ENCODE measurements at places on chromosomes 4 and X.

DNA sequence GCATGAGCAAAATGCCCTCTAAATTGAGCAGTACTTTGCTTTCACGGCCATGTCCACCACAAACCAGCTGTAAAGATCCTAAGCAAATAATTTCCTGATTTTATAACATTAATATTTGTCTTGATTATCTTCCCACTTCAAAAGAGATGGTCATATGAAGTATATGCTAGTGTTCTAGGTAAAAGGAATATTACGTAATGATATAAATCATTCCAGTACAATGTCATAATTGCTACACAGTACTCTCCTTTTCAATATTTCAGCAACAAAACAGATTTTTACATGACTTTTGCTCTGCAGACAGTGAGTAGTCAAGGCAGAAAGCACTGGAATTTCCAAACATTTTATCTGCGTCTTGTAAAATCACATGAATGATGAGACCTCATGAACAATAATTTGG lies 572.8 kb upstream of the FRG1 start:
- no peak for DNase-seq

- no peak for DNase-seq
Observed at GRCh38 chr4:158823461-158823873, 54.6 kb downstream of the FNIP2 start.

GRCh38 chr4:83364312-83364711 lies 29.7 kb upstream of the HPSE start:
- DNase-seq: no peak

GRCh38 chrX:74613370-74614092 lies 893 bp downstream of the RLIM start:
- DNase-seq: no peak

GRCh38 chr4:94302191-94302590 lies 40.4 kb downstream of the HPGDS start:
- DNase-seq: no peak

GRCh38 chr4:168716406-168717129 lies 219.7 kb downstream of the PALLD start:
- no peak for DNase-seq

- no peak for DNase-seq
Observed at GRCh38 chr4:47235721-47236120, 204.4 kb downstream of the GABRB1 start.

DNA sequence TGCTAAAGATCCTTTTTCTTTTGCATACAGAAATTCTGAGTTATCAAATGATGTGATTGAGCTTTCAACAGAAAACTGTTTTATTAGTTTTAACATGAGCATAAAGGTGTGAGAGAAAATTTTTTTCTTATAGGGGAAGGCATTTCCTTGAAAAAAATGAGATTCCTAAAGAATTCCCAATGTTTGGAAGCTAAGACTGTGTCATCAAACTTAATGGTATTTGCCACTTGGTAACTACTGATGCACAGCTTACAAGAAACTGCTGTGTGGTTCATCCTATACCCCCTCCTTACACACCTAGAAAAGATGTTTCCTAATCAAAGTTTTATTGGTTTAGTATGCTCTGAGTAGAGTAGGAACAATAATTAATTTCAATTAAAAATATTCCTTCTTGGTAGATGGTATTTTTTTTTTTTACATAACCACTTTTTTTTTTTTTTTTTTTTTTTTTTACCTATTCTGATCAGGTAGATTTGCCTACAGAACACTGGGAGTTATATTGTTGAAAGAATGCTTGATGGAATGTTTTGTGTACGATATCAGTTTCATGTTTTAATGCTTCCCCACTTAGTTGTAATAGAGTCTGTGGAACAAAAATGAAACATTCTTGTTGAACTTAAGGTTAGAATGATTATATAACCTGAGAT lies 6.0 kb downstream of the PTPN13 start:
- DNase-seq: no peak

DNA sequence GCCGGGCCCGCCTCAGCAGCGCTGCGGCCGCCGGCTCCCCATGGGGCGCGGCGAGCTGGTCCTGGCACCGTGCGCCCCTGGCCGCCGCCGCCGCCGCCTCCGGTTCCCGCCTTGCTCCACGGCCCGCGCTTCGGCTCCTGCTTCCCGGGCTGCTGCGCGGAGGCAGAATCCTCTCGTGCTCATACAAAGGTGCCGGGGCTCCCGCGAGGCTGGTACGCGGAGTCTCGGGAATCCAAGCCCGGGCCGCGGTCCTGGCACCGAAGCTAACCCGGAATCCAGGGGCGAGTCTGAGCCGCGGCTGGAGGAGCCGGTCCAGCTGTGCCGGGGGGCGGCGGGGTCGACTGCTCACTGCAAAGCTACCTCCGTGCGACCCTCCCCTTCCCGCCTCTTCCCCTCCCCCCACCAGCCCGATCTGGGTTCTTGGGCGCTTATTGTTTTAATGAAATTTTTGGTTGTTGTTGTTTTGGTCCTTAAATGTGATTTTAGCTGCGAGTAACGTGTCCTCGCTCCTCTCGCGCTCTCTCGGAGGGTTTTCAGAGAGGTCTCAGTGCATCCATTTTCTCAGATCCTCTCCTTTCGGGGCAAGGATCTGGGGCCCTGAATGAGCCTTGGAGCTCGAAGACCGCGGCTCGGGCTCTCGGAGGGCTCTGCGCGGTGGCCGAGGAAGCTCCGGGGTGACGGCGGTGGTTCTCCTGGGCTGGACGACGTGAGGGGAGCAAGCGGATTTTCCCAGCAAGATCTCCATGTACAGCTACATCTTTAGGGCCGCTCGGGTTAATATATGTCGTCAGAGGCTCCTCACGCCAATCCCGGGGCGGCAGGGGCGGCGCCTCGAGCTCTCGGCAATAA lies at the start of gene HAND2:
HAND2 (minus strand) TSS at position 753 of the 849 bp plus-strand sequence. CDS start 940 bp downstream, outside the sequence.
- no peak for DNase-seq

GRCh38 chr4:109816894-109817293 lies 1.3 kb downstream of the GAR1 start:
- DNase-seq: no peak

- no peak for DNase-seq
Observed at GRCh38 chr4:793941-794621, 31.8 kb downstream of the CPLX1 start.

GRCh38 chr4:110197529-110198042 lies 829 bp downstream of the ELOVL6 start:
- no peak for DNase-seq

DNA sequence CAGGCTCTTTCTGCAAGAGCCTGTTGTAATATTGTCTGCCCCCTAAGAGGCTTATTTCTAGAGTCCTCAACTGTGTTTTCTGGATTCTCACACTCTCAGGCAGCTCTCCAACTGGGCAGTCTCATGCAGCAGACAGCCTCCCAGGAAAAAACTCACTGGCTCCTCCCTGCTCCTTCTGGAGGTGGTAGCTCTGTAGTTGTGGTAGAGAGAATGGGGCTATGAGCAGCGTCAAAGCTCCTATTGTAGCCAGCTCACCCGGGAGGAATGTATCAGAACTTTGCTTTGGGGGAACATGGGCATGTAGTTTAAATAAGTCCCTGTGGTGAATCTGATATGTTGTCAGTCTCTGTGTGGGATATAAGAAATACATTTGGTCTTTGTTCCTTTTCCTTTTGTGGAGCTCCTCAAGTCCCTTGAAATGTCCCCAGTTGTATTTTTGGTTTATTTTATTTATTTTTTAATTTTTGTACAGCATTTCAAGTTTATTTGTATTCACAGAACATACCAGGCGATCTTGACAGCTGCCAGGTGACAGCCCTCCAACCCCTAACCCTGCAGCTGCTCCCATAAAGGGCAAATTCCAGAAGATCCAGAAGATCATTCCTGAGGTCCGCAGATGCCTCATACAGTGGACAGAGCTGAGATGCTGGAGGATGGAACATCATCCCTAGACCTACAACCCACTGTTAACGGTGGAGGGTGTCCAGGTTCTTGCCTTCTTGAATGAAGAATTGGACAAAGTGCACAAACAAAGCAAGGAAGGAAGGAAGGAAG lies 45.7 kb downstream of the TRIM61 start:
- no peak for DNase-seq

DNA sequence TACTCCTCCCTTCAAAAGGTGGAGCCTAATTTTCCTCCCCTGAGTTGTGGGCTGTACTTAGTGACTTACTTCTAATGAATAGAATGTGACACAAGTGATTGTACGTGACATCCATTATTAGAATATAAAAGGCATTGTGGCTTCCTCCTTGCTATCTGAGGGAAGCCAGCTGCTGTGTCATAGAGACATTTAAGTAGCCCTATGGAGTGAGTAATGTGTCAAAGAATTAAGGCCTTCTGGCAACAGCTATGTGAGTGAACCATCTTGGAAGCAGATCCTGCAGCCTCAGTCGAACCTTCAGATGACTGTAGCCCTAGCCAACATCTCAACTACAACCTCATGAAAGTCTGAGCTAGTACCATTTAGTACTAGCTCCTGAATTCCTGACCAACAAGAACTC lies 76.1 kb downstream of the BCOR start:
- DNase-seq: no peak

DNA sequence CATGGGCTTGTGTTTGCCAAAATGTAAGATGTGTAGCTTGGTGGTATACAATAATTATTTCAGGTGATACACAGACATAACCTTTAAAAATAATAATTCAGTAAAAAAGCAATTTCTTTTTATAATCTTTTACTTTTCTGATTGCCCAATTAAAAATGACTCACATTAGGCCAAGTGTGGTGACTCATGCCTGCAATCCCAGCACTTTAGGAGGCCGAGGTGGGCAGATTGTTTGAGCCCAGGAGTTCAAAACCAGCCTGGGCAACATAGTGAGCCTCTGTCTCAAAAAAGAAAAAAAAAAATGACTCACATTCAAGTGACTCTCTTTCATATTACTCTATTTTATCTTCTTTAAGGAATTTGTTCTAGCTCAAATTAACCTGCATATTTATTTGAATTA lies 449.4 kb upstream of the HTR2C start:
- DNase-seq: no peak

GRCh38 chr4:84224522-84224921 lies 274.6 kb downstream of the NKX6-1 start:
- no peak for DNase-seq

DNA sequence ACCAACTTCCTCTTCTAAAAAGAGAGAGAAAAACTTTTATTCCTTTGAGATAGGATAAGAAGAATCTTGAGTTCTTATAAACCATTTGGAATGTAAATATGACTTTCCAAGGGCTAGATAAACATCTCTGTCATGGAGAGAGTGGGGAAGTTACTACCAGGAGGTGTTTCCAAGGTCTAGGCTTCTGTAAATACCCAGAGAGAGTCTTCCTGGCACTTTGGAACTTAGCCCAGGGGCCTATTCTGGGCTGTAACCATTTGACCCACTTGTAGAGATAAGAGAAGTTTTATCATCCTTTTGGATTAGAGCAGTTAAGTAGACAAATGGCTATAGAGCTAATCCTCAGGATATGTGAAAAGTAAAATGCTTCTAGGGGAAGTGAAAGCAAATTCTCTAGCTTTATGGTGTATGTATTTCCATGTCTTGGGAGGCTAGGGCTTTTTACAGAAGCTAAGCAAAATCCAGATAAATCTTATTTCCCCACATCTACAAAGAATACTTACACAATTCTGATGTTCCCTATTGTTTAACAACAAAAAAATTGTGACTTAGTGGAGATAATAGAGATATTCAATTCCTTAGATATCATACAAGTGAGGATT lies 51.1 kb downstream of the MCUB start:
- DNase-seq: no peak

Measured in T-helper 22 cell (primary cell).